ENCODE measurements at places on chromosomes 4 and X.

- DNase-seq = no peak
Observed at GRCh38 chr4:171985129-171985528, 171.9 kb downstream of the GALNTL6 start.

- no peak for DNase-seq
Observed at GRCh38 chr4:147709999-147710398, 21.9 kb upstream of the ARHGAP10 start.

DNA sequence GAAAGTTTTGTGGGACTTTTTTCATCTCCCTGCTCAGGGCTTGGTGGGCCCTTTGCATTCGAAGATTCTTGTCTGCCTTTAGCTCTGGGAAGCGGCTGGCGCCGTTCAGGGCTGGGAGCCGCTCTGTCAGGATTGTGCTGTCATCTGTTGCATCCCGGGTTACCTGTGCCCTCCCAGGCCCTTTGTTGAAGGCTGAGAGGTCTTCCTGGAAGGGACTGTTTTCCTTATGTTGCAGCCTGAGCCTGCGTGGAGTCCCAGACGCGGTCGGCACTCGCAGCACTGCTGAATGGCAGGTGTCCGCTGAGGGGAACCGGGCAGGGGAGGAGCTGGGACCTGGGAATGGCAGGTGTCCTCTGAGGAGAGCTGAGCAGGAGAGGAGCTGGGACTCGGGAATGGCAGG, 15.9 kb downstream of the RGS12 start:
- DNase-seq = no peak

- no peak for DNase-seq
Observed at GRCh38 chrX:853304-853703, 222.7 kb downstream of the SHOX start.
